ENCODE measurements at places on chromosomes 5 and 9.

GRCh38 chr5:68376935-68377334, 161.4 kb downstream of the PIK3R1 start:
- no peak for DNase-seq

GRCh38 chr9:27471366-27471765, 52.7 kb upstream of the IFNK start:
- DNase-seq = no peak

GRCh38 chr9:77944556-77945243, 86.9 kb downstream of the GNAQ start:
- DNase-seq = no peak

GRCh38 chr9:136445799-136446198, 6.2 kb upstream of the INPP5E start:
- no peak for DNase-seq

- DNase-seq = no peak
Observed at GRCh38 chr9:128296340-128297220, 20.5 kb downstream of the SWI5 start.

DNA sequence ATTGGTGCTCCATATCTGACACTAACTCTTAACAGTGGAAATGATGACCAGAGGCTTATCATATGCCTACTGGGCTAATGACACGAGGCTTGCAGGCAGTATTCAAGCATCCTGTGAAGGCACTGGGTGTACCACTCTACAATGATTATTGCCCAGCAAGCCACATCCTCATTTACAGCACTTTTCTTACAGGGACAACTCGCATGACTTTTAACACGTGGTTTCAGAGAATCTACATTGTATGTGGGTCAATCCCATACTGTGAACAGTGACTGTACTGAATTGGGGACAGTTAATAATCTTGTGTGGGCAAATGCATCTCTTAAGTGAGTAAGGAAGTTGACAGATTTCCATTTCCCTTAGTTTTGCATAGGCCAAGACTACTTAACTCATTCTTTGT, 260.0 kb downstream of the TRPM3 start:
- no peak for DNase-seq

GRCh38 chr9:136714893-136715274, 2.5 kb downstream of the DIPK1B start:
- no peak for DNase-seq

DNA sequence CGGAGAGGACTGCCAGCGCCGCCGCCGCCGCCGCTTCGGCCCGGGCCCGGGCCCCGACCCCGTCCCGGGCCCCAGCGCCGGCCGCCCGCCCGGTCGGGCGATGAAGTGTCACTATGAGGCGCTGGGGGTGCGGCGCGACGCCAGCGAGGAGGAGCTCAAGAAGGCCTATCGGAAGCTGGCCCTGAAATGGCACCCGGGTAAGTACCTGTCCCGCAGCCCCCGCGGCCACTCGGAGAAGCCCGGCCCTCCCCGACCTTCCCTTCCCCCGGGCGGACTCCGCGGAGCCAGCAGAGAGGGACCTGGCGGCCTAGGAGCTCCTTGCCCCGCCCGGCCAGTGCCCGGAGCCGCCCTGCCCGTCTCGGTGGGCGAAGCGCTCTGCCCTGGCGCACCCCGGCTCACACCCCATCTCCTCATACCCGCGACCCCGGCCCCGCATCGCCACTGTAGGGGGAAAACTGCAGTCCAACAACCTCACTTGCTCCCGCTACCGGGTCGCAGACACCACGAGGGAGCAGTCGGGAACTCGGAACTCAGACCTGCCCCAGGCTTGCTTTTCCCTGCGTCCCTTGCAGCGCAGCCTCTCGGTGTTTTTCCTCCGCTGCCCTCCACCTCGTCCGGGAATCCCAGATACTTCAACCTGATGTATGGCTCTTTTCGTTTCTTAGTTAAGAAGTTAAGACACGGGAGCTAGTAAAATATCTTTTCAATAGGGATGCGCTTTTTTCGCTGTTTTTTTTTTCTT, 532 bp downstream of the DNAJC21 start:
- DNase-seq = peak; percentile 82

DNA sequence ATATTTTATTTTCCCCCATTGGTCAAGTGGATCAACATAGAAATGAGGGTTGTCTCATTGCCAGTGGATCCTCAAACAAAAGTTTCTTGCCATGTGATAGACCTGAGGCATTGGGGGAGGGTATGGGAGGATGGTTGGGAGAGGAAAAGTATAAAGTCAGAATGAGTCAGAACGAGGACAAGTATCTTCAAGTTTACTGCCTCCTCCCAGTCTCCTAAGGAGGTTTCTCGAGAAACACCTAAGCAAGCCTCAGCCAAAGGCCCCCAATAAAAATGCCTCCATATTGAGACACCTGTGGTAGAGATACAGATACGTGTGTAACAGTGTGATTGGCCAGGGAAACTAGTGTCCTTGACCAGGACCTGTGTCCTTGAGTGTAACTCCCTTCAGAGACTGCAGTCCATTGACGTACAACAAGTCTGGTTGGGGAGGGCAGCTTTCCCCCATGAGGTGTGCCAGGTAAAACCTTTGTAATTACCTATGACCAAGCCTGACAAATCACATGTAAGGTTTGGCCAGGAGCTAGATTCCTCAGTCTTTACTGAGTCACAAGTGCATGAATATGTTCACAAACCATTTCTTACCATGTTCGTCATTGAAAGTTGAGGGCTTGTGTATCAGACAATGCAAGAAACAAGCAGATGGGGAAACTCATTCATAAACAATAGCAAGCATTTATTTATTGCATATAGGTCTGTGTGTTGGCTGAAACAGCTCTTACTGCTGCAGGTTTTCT, 198.6 kb upstream of the SH3GL2 start:
- no peak for DNase-seq

DNA sequence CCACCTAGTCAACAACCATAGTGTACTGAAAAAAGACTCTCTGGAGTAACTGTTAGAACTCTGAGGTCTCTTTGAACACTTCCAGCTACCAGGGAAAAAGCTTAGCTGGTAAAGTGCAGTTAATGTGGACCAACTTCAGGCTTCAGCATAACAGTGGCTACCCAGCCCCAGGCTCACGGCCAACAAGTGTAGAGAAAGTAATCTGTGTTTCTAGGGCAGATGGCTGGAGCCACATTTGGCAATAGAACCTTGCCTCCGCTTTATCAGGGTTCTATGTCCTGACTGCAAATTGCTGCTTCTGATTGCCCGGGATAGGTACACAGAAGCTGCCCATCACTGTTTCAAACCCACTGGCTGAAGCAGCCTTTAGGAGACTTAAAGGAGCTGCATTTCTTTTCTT, 76.0 kb upstream of the SIMC1 start:
- DNase-seq = no peak

- DNase-seq = peak; percentile 61
Observed at GRCh38 chr9:38620483-38621433, at the start of gene ANKRD18A. TSS of gene ANKRD18A (minus strand) at chr9:38620596. CDS start at chr9:38620285, 311 bp downstream.

DNA sequence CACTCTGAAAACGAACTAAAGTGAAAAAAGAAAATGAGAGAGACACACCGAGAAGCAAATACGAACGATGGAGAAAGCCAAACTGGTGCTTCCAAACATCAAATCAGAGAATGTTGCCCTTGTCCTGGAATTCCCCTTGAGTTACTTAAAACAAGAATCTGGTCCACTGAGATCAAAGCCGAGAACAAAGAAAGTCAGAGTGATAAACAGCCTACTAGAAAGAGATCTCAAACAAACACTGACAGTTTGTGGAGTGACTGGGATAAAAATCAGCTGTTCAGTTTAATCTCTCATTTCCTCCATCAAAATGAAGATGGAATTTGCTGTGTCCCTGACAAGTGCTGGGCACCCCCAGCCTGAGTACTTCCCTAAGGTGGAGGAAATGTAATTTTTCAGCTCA, 582.6 kb downstream of the NR2F1-AS1 start:
- DNase-seq = no peak

Data from fibroblast of skin of right biceps (primary cell).